ENCODE measurements at places on chromosomes 2 and 18.

DNA sequence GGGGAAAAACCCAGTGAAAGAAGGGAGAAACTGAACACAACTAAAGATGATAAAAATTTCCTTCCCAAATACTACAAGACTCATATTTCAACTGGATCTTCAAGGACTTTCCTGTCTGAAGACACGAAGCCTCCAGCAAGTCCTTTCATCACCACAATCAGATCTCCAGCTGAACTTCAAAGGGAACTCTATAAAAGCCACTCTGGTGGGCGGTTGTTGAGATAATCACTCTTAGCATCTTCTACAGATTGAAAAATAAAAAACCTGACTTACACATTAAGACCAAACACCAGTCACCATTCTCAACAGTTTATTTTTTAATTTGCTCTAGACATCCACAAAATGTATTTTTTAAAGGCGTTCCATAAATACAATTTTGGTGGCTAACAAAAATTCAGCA, 4.4 kb downstream of the REV1 start:
- DNase-seq, result no peak

GRCh38 chr2:224613543-224614286, 28.6 kb upstream of the CUL3 start:
- no peak for DNase-seq

GRCh38 chr2:102310964-102311640, at the start of gene IL1RL1:
Gene IL1RL1, plus strand, starts transcription at chr2:102311563. Its CDS starts 26,702 bp downstream, at chr2:102338265.
- no peak for DNase-seq

- no peak for DNase-seq
Observed at GRCh38 chr2:214781226-214781625, 28.3 kb downstream of the BARD1 start.

DNA sequence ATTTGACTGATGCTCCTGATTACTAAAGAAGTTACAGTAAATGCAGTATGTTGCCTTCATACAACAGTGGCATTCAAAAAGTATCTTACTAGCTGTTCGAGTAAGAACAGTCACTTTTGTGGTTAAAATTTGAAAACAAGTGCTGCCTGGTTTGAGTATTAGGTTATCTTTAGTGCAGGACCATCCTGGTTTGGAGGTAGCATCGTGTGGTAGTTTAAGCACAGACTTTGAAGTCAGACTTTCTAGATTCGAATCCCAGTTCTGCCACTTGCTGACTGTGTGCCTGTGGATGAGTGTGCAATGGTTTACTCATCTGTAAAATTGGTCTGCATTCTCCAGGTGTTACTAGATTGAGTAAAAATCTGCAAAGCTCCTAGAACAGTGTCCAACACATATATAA, 96.8 kb downstream of the SGPP2 start:
- no peak for DNase-seq

DNA sequence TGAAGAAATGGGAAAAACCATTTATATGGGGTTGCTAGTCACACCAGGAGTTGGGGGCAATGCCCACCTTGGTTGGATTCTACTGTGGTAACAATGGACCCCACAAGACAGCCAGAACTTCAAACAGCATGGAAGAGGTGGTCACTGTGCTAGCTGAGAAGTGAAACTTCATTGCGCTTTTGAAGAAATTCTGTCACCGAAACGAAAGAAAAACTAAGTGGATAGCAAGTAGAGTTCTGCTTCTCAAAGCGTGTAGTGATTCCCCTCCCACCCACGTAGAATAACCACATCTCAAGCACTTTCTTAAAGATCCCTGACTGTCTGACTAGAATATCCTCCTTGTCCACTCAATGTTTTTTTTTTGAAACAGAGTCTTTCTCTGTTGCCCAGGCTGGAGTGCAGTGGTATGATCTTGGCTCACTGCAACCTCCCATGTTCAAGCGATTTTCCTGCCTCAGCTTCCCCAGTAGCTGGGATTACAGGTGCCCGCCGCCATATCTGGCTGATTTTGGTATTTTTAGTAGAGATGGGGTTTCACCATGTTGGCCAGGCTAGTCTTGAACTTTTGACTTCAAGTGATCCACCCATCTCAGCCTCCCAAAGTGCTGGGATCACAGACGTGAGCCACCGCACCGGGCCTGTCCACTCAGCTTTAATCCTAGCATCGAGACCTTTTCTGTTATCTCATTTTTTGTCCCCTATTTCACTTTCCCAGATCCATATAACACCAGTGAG, 30.1 kb upstream of the CCL20 start:
- no peak for DNase-seq

- DNase-seq, result no peak
Observed at GRCh38 chr18:50422286-50422898, 47.5 kb downstream of the SKA1 start.

DNA sequence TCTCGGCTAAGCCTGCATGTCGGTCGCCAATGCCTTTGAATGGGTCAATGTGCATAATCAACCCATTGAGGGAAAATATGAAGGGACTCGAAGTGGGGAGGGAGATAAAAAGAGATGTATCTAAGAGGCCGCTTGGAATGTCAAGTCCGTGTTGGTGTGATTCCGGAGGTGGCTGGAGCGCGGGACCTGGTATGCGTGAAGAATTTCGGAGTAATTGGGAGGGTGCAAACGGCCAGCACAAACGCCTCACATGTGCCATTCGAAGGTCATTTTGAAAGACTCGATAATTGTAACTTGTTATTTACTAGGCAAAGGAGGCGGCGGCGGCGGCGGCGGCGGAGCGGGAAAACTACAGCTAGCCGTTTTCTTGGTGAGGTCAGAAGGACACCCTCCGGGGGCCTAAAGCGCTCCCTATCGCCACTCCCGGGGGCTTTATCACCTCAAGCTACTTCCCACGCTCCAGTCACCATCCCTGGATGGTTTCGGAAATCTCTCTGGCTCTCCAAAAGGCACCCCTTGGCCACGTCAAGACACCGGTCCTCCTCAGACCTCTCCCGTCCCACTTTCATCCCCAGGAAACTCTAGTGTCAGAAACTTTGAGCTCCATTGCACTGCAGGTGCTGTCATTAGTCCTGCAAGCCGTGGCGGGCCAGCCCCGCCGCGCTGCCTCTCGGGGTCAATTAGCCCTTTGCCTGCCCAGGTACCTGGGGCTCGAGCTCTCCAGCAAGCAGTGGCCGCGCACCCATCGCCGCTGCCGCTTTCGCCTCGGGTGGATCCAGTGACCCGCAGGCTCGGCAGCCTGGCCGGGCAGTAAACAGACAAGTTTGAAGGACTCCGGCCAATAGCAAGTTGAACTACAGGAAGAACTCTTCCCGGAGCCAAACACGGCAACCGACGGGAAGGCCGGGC, 1.5 kb downstream of the ERBB4 start:
- DNase-seq, result no peak

DNA sequence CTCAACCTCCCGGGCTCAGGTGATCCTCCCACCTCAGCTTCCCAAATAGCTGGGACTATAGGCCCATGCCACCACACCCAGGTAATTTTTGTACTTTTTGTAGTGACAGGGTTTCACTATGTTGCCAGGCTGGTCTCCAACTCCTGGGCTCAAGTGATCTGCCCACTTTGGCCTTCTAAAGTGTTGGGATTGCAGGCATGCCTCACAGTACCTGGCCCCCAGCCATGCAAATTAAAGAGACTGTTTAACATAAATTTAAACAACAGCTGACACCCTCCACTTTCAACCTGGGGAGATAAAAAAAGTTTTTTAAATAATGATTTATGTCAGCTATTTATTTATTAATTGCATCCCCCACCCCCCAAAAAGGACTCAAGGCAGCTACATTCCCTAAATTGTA, 234.7 kb downstream of the CCDC178 start:
- no peak for DNase-seq

DNA sequence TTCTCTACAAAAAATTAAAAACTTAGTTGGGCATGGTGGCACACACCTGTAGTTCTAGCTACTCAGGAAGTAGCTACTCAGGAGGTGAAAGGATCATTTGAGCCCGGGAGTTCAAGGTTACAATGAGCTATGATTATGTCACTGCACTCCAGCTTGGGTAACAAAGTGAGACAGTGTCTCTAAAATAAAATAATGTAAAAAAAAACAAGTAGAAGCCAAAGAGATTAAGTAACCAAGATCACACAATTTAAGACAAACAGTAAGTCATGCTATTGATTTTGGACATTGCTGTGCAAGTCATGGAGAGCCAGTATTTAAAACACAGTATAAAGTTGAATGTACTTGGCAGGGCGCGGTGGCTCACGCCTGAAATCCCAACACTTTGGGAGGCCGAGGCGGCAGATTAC, 20.5 kb downstream of the ITSN2 start:
- DNase-seq, result no peak

- DNase-seq, result no peak
Observed at GRCh38 chr2:109368798-109369197, 239.8 kb downstream of the SH3RF3 start.

- no peak for DNase-seq
Observed at GRCh38 chr2:181655519-181655918, 1.4 kb downstream of the CERKL start.

GRCh38 chr18:8525692-8526091, 83.5 kb upstream of the RAB12 start:
- no peak for DNase-seq

GRCh38 chr2:121536850-121537557, 6.3 kb downstream of the RNU4ATAC start:
- no peak for DNase-seq

GRCh38 chr2:65901756-65902155, 469.4 kb upstream of the SPRED2 start:
- no peak for DNase-seq

DNA sequence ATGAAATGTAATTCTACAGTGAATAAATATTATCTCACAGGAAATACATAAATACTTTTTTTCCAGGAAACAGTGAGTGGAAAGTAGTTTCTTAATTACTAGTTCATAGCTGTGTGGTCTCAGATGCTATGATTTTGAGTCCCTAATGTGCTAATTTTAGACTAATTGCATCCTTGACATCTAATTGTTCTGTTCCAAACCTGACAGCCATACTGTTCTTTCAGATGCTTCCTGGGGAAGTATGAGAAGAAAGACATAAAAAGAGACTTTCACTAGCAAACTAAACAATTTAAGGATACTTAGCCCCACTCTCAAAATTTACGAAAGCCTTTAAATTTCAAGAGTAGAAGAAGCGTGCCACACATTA, 350.9 kb upstream of the CDH20 start:
- DNase-seq, result no peak

- no peak for DNase-seq
Observed at GRCh38 chr2:180707884-180708205, 272.6 kb upstream of the UBE2E3 start.

DNA sequence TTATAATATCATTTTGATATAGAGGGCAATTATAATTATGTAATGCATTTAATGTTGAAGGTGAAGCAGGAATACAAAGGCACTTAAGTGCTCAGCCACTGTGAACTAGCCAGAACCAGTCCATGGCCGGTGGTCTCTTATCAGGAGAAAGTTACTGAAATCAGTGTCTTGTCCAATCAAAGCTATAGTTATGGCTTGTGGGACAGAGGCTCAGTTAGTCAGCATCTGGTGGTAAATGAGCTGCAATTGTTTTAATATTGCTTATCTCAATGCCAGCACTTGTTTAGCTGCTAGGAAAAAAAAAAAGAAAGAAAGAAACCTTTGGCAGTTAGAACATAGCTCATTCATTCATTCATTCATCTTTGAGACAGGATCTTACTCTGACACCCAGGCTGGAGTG, 3.8 kb upstream of the ALS2 start:
- no peak for DNase-seq

- DNase-seq, result no peak
Observed at GRCh38 chr18:38038242-38038641, 472.6 kb upstream of the CELF4 start.

DNA sequence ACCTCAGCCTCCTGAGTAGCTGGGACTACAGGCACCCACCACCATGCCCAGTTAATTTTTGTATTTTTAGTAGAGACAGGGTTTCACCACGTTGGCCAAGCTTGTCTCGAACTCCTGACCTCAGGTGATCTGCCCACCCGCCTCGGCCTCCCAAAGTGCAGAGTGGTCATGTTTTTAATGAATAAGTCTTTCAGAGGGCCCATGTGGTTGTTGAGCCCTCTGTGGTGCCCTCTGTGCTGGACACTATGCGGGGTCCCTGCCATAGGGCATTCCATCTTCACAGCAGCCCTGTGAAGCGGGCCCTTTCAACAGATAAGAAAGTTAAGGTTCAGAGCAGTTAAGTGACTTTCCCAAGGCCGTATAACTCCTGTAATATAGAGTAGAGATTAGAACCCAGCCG, 25.9 kb downstream of the MYO7B start:
- DNase-seq, result no peak

DNA sequence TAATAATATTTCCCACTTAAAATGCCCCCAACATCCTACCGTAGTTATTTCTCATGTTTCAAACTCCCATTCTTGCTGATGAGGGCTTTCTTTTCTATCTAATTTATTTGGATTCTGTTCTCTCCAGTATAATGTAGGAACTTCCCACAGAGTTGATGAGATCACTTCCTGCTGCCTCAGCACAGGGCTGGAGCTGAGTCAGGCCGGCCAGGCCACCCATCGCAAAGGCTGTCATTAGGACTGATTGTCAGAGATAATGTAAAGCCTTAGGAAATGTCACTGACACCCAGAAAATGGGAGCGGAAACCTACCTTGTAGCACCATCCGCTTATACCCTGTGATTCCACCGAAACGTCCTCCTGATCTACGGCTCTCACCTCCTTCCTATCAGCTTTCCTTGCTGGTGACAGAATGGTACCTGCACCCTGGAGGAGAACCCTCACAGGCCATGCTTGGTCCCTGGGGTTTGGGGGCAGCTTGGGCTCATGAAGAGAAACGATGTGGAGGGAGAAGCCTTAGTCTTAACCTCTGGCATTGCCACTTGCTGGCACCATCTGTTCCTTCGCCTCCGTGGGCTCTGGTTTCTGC, 672.8 kb upstream of the ID2 start:
- no peak for DNase-seq

- no peak for DNase-seq
Observed at GRCh38 chr2:154589514-154589913, 109.0 kb upstream of the KCNJ3 start.

- no peak for DNase-seq
Observed at GRCh38 chr2:200845194-200845593, 19.3 kb downstream of the CLK1 start.

All from activated CD4-positive, CD25-positive, alpha-beta regulatory T cell (primary cell).